Stimulated activated CD8-positive, alpha-beta memory T cell treated with anti-CD3 and anti-CD28 coated beads, Interleukin-4, amount 100 ng/mL, for 4 hours (primary cell): ENCODE measurements at places on chromosomes 6 and 20.

DNA sequence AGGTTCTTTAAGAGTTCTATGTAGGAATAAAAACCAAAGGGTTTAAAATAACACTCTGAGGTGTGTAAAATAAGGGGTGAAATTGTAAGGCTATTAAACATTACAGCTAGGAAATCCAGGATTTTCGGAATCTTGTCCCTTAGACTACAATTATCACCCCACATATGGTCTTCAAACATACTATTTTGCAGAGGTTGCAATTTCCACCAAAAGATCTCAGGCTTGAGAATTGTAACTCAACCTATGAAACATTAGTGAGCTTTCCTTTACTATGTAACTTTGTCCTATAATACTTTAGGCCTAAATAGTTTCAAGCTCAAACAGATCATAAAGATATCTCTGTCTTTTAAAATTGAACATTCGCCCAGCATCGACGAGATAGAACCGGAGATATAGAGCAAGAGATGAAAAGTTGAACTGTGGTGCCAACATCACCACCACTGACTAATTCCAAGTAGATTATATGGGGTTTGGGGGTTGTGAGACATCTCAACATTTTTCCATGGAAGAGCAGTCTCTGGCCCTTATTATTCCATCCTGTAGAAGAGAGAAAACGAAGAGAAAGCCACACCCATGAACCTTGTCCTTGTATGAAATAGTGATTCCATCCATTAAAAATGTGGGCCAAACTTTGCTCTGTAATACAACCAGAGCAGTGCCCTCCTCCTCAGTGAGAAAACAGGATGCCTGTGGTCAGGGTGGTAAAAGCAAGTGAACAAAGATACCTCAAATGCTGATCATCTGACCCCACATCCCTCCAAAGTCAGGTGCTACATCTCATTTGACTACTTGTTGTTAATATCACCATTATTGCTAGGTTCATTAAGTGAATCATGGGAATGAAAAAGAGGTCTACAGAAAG, 284.5 kb upstream of the GJE1 start:
- no peak for DNase-seq

- peak; percentile 54 for DNase-seq
Measured at GRCh38 chr20:38730989-38731737, 6.9 kb downstream of the SLC32A1 start.

GRCh38 chr6:147528511-147529145, 20.1 kb downstream of the SAMD5 start:
- no peak for DNase-seq

GRCh38 chr6:53828966-53829697, 34.3 kb downstream of the LRRC1 start:
- no peak for DNase-seq

- no peak for DNase-seq
Measured at GRCh38 chr20:8812817-8813216, 256.1 kb upstream of the PLCB4 start.

- DNase-seq, result no peak
Measured at GRCh38 chr6:49030251-49031020, 432.6 kb downstream of the MMUT start.

DNA sequence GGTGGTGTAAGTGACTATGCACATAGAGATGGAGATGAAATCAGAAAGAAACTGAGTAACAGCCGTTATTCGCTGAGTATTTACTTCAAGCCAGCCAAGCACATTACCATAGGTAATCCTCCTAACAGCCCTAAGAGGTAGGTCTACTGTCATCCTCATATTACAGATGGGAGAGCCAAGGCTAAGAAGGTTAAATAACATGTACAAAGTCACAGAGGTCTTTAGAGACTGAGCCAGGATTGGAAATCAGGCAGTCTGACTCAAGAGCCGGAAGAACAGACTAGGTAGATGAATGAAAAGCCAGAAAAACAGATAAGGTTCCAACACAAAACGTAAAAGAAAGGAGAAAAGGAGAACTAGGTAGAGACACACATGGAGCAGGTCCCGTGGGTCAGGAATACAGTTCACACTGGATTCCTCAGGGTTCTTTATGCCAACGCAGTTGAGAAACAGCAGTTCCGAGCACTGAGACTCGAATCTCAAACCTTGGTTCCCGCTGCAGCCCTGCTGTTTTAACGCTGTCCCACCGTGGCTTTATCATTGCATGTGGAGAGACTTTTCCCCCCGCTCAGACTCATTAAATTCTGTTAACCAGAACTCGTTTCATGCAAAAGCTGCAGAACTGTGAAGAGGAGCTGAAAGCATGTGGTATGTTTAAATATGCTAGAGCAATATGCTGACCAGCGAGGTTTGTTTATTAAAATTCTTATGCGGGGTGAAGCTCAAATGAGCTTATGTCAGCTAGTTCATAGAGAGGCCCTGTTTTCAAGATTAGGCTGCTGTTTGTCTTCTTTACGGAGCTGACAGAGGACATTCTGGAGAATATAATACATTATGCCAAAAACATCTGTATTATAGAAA, 537.9 kb downstream of the CD83 start:
- DNase-seq, result no peak

GRCh38 chr6:54282186-54282585, 26.1 kb upstream of the TINAG start:
- DNase-seq, result no peak

- DNase-seq, result no peak
Measured at GRCh38 chr6:12094689-12095088, 82.6 kb downstream of the HIVEP1 start.

DNA sequence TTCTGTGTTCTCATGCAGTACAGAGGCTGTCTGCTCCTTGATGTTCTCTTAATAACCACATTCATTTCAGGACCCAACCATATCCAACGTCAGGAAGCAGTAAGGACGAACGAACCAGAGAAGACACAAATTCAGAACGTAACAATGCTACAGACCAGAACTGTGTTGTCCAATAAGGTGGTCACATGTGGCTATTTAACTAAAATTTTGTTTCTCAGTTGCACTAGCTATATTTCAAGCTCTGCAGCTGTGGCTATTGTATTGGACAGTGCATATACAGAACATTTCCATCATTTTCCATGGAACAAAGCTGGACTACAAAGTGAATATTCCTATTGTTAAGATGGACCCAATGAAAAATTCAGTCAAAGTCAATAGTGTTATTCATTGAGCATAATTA, 27.0 kb downstream of the MAP7 start:
- no peak for DNase-seq

GRCh38 chr6:160798625-160799024, 96.6 kb downstream of the PLG start:
- no peak for DNase-seq

- no peak for DNase-seq
Measured at GRCh38 chr20:9490631-9491030, 23.8 kb upstream of the LAMP5 start.

GRCh38 chr6:135258970-135259369, 77.9 kb downstream of the MYB start:
- no peak for DNase-seq

- no peak for DNase-seq
Measured at GRCh38 chr20:4898282-4899244, 102.7 kb downstream of the SLC23A2 start.

DNA sequence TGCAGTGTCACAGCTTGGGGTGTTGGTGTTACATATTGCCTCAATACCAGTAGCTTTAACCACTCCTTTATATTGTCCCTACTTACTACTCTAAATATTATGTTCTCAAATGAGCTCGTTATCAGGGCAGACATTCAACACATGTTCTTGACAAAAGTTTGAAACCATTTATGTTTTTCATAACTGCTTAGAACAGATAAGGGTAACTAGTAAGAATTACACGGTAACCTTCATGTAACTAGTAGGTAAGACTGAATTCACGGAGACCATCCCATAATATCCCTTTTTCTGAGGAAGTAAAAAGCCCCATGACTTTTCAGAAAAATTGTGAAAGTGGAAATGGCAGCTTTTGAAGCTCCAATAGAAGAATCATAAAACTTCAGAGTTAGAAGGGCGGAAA, 59.6 kb upstream of the CENPW start:
- no peak for DNase-seq

- peak; percentile 3 for DNase-seq
Measured at GRCh38 chr6:54717849-54718455, 128.6 kb upstream of the FAM83B start.

- no peak for DNase-seq
Measured at GRCh38 chr20:4957939-4958362, 43.4 kb downstream of the SLC23A2 start.

DNA sequence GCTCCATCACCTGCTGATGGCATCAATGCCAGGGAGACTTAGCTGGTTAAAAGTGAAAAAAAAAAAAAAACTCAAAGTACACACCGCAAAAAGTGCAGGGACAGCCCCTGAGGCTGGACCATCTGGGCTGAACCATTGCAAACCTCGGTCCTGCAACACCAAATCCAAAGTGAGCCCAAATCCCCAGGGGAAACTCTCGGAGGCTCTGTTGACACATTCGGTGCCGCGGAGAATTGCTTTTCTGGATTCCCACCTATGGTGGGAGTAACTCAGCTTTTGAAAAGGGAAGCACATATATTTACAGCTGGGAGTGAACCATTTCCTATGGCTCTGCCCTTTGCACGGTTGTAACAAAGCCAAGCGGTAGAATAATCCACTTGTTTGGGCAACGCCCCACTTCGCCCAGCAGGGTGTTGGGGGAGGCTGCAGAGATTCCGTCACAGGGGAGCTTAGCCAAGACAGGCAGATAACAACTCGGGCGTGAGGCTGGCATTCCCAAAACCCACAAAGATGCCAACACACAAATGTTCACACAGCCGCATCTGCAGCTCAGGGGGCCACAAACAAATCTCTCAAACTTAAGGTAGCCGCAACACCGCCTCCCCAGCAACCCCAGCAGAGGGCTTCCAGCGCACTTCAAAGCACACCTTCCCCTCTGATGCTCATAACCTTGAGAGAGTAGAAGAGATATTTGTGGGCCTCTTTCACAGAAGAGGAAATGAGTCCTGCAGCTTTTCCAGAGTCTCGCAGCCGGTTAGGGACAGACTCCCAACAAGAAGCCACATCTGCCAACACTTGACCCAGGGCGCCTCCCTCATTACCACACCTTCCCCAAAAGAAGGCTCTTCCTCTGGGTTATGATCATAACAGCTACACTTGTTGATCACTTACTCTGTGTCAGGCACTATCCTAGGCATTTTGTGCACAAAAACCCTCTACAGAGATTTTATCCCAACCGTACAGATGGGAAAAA, 11.4 kb downstream of the ZC3H12D start:
- DNase-seq, result no peak

GRCh38 chr6:105818505-105818904, 267.6 kb upstream of the PRDM1 start:
- no peak for DNase-seq

DNA sequence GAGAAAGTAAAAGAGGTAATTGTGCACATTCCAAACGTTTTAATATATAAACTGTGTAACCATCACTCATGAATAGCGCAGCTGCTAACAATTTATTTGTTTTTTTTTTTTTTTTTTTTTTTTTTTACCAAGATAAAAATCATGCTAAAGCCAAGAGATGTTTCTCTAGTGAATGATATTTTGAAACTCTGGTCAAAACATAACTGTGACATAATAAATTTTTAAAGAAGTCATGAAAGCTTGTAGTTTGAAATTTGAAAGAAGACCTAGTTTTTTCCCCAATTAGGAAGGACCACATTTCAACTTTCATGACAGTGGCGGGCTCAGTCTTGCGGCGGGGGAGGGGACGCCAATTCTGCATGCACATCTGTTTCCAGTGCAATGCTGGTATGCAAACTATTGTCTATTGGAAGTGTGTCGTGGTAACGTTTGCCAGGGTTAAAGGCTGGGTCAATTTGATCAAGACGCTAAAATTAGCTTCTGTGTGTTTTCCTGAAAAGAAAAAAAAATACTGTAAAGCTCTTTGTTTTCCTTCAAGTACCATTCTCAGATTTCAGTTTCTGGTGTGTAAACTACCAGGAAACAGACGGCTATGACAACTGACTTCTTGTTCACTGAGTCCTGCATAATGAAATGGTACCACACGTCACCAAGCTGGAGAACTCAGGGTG, 211.9 kb downstream of the FOXC1 start:
- DNase-seq, result no peak
